ENCODE measurements at places on chromosomes 7 and 10.
A peak's percentile ranks its signal among the peaks of the same experiment; 100 is the strongest.

DNA sequence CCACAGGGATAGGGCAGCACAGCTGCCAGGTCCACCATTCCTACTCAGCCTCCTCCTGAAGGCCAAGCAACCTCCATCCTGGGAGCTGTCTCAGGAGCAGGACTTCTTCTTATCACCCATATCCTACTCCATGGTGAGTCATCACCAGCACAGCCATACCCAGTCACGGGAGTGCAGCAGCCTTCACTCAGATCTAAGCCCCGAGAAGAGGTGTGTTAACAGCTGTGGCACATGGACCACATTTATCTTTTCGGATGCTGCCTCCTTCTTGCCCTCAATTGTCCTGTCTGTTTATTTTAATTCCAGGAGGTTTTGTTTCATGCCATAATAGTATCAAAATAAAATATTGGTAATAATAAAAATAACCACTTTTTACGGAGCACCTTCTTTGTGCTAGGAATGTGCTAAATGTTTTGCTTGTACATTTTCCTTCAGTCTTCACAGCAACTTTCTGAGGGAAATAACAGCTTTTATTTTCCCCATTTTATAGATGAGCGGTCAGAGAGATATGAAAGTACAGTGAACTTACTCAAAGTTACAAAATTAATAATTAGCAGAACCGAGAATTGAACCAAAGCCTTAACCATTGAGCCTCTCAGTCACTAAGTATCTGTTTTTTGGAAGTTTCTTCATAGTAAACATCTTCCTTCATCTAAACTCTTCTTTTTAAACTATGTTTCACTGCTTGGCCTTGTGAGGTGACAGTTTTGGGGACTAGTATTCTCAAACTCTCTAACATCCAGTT, 2.5 kb upstream of the KEL start:
- DNase-seq = no peak

DNA sequence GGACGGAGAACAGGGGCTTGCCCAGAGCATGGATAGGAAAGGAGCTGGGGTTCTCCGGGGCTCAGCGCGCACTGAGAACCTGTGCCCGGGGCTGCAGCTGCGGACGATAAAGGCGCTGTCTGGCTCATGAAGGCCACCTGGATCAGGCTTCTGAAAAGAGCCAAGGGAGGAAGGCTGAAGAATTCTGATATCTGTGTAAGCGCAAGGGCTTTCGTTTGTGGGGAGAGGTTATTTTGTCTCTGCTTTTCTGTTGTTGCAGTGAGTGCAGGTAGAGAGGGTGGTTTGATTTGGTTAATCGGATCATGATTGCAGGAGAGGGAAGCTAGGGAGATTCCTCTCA, 250.5 kb downstream of the NSUN6 start:
- DNase-seq = no peak

GRCh38 chr7:101315336-101315735, 6.3 kb downstream of the IFT22 start:
- peak; percentile 9 for DNase-seq

DNA sequence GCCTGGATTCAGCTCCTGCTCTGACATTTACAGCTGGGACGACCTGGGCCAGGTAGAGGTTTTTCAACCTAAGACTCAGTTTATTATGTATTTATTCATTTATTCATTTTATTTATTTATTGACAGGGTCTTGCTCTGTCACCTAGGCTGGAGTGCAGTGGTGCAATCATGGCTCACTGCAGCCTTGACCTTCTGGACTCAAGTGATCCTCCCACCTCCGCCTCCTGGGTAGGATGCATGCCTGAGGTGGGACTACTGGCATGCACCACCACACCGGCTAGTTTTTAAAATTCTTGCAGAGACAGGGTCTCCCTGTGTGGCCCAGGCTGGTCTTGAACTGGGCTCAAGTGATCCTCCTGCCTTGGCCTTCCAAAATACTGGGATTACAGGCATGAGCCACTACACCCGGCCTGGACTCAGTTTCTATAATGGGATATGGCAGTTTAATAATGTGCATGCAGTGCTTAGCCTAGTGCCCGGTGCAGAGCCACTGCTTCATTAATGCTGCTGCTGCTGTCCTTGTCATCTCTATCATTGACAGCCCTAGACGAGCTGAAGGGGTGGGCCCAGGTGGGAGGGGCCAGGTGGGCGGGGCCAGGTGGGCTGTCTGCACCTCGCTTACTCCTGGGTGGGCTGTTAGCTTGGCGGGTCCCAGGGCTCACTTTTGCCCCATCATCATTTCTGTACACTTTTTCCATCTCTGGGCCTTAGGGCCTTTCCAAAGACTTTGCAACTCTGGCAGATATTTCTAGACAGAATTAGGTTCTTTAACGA, 92.6 kb downstream of the LHPP start:
- DNase-seq = no peak

GRCh38 chr7:143979359-143979758, 20.8 kb upstream of the OR6B1 start:
- no peak for DNase-seq

DNA sequence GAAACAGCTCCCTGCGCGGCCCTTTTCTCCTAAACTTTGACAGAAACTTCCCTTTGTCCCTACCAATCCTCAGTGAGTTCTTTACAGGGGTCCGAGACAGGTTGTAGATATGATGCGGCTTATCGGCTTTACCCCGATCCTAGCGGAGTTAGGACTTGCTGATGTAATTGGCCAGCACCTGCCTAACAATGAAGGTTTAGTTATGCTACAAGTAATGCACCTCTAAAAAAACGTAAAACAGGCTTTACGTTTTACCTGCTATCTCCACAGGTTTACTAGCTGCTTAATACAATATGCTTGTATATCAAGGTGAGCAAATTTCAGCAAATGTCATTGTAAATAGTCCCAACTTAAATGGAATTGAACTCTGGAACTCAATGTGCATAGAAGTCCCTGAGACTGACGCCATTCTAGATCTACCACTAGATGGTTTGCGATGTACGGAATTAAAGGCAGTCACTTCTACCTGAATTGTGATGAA, 697 bp upstream of the SNX13 start:
- no peak for DNase-seq

DNA sequence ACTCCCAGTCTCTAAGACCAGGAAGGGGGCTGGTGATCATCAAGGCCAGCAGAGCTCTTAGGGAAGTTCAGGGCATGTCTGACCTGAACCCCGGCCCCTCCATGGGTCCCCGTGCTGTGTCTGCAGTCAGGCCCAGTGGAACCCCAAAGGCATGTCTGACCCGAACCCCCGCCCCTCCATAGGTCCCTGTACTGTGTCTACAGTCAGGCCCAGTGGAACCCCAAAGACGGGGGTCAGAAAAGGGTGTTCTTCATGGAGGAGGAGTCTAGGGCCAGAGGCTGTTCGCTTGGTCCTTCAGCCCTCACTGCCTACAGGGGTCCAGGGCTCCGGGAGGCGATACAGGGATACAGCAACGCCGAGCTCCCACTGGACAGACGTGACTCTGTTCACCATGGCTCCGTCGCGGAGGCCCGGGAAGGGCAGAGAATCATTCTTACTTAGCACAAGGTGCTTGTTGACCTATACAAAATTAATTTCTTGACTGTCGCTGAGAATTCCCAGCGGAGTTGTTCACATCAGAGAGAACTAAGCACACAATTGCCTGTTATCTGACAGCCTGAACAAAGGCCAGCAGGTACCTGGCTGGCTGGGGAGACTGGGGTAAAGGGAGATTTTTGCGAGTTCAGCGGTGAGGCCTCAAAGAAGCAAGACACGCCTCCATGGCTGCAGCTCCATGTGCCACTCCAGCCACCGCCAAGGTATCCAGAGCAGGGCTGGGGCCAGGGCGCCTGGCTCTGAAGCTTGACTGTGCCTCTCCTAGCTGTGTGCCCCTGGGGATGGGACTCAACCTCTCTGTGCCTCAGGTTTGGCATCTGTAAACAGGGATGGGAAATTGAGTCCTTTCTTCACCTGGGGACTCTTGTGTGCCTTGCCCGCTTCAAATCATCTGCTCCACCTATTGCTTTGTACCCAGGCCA, 26.8 kb downstream of the EN2 start:
- no peak for DNase-seq

GRCh38 chr10:122165484-122166276, 105.4 kb upstream of the BTBD16 start:
- DNase-seq = no peak

DNA sequence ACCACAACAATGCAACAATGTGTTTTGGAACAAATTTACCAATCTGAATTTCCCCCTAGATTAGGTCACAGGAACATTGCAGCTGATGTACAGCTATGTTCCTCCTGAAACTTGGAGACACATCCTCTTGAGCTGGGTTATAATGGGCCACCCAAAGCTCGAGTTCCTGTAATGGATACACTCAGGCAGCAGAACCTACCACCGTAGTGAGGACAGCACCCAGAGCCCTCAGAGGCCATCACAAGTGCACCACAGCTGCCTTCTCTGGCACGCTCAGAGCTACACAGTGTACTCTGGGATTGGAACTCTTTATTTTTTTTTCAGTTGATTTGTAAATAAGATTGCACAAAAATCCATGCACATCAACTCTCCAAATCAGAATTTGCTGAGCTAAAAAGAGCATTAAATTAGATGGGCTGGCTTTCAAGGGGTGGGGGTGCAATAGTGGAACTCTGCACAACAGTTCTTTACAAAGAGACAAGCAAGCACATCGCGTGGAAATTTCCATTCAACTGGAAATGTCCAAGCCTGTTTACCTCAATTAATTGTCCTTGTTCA, 56.7 kb downstream of the EGFR start:
- no peak for DNase-seq

DNA sequence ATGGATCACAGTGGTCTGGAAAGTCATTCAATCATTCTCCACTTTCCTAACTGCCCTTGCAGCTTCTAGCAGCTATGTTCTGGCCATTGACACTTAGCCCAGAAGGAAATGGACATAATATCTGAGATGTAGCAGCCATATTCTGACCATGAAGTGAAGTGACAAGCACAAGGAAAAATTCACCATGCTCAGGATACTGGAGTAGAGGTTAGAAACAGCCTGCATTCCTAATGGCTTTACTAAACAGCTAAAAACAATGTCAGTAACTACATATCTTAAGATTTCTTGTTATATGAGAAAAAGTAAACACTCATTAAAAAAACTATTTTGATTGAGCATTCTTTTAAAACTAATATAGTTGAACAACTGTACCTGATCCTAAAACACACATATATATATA, 443.8 kb downstream of the MAGI2 start:
- DNase-seq = no peak
